ENCODE measurements at places on chromosomes 3 and 15. TPM values are rescaled to one million over a fixed set of nuclear protein-coding genes. Genes with fewer than 3 reads are reported as not detected.

Gene SYNPR
- not detected for total RNA-seq

Gene CXCR6
- not detected for total RNA-seq

Gene SLC28A2
- total RNA-seq: not detected

Gene COPG1
- total RNA-seq: 342 TPM

Gene SCG3
- total RNA-seq: not detected

Gene GOLGA6A
- not detected for total RNA-seq

Gene ZIC1
- not detected for total RNA-seq

Gene MCF2L2
- total RNA-seq: not detected

Gene HGD
- total RNA-seq: 0.29 TPM

Gene DLL4
- total RNA-seq: 0.73 TPM

Gene AHSG
- not detected for total RNA-seq

Gene HRG
- not detected for total RNA-seq

Data from smooth muscle cell of trachea (primary cell).